ENCODE measurements at places on chromosomes 6 and 20.

GRCh38 chr6:43311666-43312065 is 3.0 kb upstream of the CRIP3 start:
- DNase-seq = no peak
- H3K4me3 ChIP-seq = no peak overlapping the region
- H3K27ac ChIP-seq = no peak overlapping the region
- no peaks in the 10 kb centered on the region for H3K36me3 ChIP-seq
- peaks cover 37% of the 10 kb centered on the region for H3K27me3 ChIP-seq

DNA sequence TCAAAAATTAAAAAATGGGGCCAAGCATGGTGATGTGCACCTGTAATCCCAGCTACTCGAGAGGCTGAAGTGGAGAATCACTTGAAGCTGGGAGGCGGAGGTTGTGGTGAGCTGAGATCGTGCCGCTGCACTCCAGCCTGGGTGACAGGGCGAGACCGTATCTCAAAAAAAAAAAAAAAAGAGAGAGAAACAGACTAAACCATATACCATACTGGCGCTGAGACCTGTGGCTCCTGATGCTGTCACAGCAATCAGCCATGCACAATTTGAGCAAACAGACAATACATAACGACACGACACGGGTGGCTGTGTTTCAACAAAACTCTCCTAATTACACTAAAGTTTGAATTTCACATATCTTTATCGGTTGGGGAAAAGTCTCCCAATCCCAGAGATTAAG is 14.9 kb upstream of the CBFA2T2 start:
- no peak for DNase-seq
- H3K27ac ChIP-seq = no peak overlapping the region
- no peak overlapping the region for H3K4me3 ChIP-seq
- H3K36me3 ChIP-seq = no peaks in the 10 kb centered on the region

- peaks cover 9% of the 10 kb centered on the region for H3K4me1 ChIP-seq
- no peaks in the 10 kb centered on the region for H3K36me3 ChIP-seq
- no peak overlapping the region for H3K4me3 ChIP-seq
- H3K27me3 ChIP-seq = no peaks in the 10 kb centered on the region
- H3K27ac ChIP-seq = peak overlapping the region; percentile 64
Observed at GRCh38 chr6:108779536-108780275, 68.5 kb upstream of the ARMC2 start.

DNA sequence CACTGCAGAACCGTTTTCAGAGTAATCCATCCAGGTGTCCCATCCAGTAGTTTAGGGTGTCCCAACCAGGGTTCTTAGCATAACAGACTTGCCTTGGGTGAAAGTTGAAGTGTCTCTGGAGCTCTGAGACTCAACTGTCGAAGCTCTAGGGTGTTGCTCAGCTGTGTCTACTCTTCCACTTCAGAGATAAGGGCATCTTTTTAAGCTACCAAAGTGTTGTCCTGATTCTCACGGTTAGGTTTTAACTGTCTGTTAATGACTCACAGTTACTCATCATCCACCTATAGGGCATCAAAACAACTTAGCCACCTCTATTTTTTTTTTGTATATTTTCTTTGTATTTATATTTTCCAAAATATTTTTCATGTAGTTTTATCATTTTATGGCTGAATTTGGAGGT is 36.9 kb upstream of the TBX18 start:
- H3K4me1 ChIP-seq = no peaks in the 10 kb centered on the region
- no peak overlapping the region for H3K4me3 ChIP-seq
- DNase-seq = no peak
- no peaks in the 10 kb centered on the region for H3K27me3 ChIP-seq

DNA sequence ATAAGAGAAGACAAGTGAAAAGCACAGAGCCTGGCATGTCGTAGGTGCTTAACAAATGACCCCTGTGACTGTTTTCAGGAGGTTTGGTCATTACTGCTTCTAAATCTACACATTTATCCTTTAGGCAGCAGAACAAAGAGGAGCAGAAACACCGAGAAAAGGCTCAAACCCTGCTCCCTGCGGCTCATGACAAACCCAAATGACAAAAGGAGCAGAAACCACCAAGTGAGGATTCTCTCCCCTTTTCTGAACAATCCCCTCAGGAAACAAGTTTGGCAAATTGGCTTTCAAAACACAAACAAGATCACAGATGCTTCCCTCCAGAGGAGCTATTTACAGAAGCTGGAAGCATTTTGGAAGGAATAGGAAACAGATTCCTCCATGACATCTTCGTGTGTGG is 15.8 kb upstream of the SIRPG start:
- H3K36me3 ChIP-seq = no peaks in the 10 kb centered on the region
- DNase-seq = no peak
- no peaks in the 10 kb centered on the region for H3K4me1 ChIP-seq
- no peak overlapping the region for H3K27ac ChIP-seq
- H3K27me3 ChIP-seq = peaks cover 8% of the 10 kb centered on the region
- no peak overlapping the region for H3K4me3 ChIP-seq

DNA sequence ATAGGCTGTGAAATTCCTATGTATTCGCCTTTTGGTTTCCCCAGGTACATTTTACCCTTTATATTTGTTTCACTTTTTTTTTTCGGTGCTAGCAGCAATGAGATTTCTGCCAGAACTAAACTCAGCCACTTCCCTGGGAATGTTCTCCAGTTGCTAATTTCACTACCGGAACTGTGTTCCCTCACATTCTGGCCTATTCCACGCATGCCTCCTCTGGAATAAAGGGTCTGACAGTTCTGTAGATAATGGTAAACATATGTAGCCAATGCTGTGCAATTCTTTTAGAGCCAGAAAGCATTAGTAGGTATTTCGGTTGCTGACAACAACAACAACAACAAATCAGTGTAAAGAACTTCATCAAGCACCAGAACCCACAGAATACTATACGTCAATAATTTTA is 96.1 kb upstream of the TBX18 start:
- H3K27me3 ChIP-seq = no peaks in the 10 kb centered on the region
- no peaks in the 10 kb centered on the region for H3K36me3 ChIP-seq
- DNase-seq = no peak
- H3K27ac ChIP-seq = no peak overlapping the region
- H3K4me1 ChIP-seq = no peaks in the 10 kb centered on the region

DNA sequence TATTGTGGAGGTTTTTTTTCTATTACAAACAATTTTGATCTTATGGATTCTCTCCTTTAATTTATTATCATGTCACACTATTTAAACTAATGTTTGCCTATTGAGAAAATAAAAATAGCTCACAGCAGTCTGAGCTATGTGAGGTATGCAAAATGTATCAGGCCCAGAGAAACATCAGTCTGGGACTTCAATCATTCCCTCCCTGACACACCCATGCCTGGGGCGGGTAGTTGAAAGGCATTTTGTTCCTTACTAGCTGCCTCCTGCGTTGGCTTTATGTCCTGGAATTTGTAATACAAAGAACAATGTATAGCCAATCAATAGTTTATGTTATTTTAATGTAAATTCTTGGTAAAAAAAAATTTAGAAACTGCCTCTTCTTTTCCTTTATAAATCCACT is 403.3 kb downstream of the EPM2A start:
- no peaks in the 10 kb centered on the region for H3K36me3 ChIP-seq
- H3K4me3 ChIP-seq = no peak overlapping the region
- no peaks in the 10 kb centered on the region for H3K4me1 ChIP-seq
- H3K27ac ChIP-seq = no peak overlapping the region
- peaks cover 2% of the 10 kb centered on the region for H3K27me3 ChIP-seq
- no peak for DNase-seq

GRCh38 chr6:144284783-144285547 is at the start of gene UTRN:
Gene UTRN, plus strand, starts transcription at chr6:144285335. Its CDS starts 6,494 bp downstream, at chr6:144291829.
- no peaks in the 10 kb centered on the region for H3K27me3 ChIP-seq
- H3K4me1 ChIP-seq = no peaks in the 10 kb centered on the region
- H3K4me3 ChIP-seq = peak within 1 kb of the TSS; percentile 67
- peak; percentile 79 for DNase-seq
- H3K36me3 ChIP-seq = no peaks in the 10 kb centered on the region

GRCh38 chr20:23583526-23583925 is 15.2 kb upstream of the CST9L start:
- no peak overlapping the region for H3K4me3 ChIP-seq
- H3K4me1 ChIP-seq = no peaks in the 10 kb centered on the region
- peaks cover 2% of the 10 kb centered on the region for H3K27me3 ChIP-seq
- no peak for DNase-seq
- no peaks in the 10 kb centered on the region for H3K36me3 ChIP-seq

DNA sequence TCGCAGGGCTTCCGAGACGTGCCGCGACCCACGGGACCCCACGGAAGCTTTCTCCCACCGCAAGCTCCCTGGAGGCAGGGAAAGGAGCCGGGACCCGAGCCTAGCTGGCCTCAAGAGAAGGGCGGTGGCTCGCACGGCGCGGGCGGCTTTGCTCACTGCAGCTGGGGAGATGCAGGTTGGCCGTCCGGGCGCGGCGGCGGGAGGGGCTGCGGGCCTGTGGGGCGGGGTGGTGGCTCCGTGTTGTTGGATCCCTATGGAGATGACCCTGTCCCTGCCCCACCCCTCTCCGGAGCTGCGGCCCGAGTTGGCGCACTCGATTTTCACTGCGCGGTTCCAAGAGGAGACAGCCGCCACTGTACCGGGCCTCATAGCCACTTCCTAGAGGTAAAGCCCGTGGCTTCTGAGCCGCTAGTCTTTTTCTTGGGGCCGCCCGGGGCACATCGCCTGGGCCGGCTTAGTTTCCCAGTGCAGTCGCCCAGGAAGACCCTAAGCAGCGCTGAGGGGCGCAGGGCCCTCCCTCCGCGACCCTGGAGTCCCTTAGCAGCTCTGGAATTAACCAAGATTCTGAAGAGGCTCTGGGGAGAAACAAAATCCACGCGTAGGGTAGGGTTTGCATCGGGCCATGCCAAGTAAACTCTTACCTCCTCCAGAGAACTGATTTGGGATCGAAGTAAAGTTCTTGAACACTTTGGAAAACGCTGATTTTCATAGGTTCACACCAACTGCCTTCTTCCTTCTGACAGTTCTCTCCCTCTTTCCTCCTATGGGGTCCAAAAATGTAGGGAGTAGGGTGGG is at the start of gene ECT2L:
ECT2L (plus strand) TSS at position 279 of the 795 bp plus-strand sequence. CDS start 17,188 bp downstream, outside the sequence.
- H3K36me3 ChIP-seq = peaks cover 4% of the 10 kb centered on the region
- no peak for DNase-seq
- H3K27ac ChIP-seq = no peak within 1 kb of the TSS
- peaks cover 2% of the 10 kb centered on the region for H3K4me1 ChIP-seq

GRCh38 chr6:110217266-110217665 is 37.0 kb downstream of the CDC40 start:
- peaks cover 5% of the 10 kb centered on the region for H3K4me1 ChIP-seq
- H3K4me3 ChIP-seq = no peak overlapping the region
- H3K36me3 ChIP-seq = peaks cover 18% of the 10 kb centered on the region

DNA sequence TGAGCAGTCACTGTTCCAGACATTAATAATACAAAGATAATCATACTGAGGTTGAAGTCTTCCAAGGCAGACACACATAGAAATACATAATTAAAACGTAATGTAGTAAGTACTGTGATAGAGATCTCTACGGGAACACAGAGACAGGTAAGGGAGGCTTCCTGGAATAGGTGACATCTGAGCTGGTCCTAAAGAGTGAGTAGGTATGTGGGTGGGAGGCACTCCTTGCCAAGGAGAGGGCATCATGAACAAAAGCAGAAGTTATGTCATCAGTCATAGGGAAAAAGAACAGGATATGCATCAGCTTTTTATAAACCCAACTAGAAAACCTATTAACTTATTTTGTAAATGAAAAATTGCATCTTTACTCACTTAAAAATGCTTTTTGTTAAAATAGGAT is 110.0 kb downstream of the MAP7 start:
- H3K4me1 ChIP-seq = no peaks in the 10 kb centered on the region
- H3K4me3 ChIP-seq = no peak overlapping the region
- no peak overlapping the region for H3K27ac ChIP-seq
- DNase-seq = no peak
- peaks cover 3% of the 10 kb centered on the region for H3K27me3 ChIP-seq
- no peaks in the 10 kb centered on the region for H3K36me3 ChIP-seq

- peaks cover 12% of the 10 kb centered on the region for H3K4me1 ChIP-seq
- H3K27ac ChIP-seq = no peak overlapping the region
- H3K4me3 ChIP-seq = no peak overlapping the region
- H3K27me3 ChIP-seq = no peaks in the 10 kb centered on the region
Observed at GRCh38 chr6:116409756-116410155, 39.0 kb downstream of the DSE start.

DNA sequence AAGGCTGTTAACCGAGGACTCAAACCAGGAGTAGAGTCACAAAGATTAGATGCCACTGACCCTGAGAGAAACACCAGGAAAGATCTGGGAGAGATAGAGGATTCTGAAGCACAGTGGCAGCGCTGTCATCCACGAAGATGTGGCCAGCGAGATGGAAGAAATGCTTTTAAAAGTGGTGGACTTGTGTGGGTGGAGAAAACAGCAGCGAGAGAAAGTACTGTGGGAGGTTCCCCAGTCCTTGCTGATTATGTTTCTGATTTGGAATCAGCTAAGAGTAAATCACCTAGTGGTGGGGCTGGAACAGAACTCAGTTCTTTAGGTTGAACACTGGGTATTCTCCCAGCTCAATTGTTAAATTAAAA is 435 bp upstream of the ZNF322 start:
- H3K36me3 ChIP-seq = peaks cover 6% of the 10 kb centered on the region
- 0 out of 2 replicates have a peak, but pooled peaks cover 2% of the 10 kb centered on the region for H3K4me1 ChIP-seq
- peak overlapping the region; percentile 87 for H3K4me3 ChIP-seq
- peak; percentile 33 for DNase-seq
- no peaks in the 10 kb centered on the region for H3K27me3 ChIP-seq
- H3K27ac ChIP-seq = peak overlapping the region; percentile 18

DNA sequence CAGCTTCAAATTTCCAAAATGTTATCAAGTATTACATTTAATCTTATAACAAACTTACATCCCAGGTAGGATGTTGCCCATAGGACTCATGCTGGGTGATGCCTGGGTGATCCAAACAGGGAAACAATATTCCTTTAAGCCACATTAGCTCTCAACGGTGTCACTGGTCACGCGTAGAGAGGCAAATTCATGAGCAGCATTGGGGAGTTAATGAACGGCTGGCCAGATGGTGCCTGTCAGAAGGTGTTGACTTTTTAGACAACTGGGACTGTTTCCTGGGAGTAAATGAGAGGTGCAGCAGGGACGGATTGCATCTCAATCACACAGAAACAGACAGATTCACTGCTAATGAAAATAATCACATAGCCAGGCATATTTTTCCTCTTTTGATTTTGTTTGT is 83.3 kb upstream of the ID4 start:
- DNase-seq = no peak
- no peaks in the 10 kb centered on the region for H3K36me3 ChIP-seq
- H3K27ac ChIP-seq = no peak overlapping the region
- peaks cover 6% of the 10 kb centered on the region for H3K4me1 ChIP-seq
- no peaks in the 10 kb centered on the region for H3K27me3 ChIP-seq

- H3K4me1 ChIP-seq = no peaks in the 10 kb centered on the region
Observed at GRCh38 chr20:13029687-13030375, 21.1 kb downstream of the SPTLC3 start.

DNA sequence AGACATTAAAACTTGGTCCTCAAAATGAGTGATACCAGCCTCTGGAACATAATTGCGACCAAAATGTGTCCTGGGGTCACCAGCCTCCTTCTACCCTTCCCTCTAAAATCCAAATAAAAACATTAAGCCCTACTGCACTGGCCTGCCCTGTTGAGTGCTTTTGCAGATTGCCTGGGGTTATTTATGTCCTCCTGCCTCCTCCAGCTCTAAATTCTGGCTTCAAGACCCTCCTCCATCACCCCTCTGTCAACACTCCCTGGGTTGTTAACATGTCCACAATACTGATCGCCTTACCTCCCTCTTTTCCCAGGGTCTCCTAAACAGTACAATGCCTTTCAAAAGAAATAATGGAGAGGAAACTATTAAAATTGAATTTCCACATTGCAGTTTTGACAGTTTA is 327.5 kb downstream of the NRN1 start:
- no peaks in the 10 kb centered on the region for H3K27me3 ChIP-seq
- DNase-seq = no peak
- H3K4me3 ChIP-seq = no peak overlapping the region
- no peaks in the 10 kb centered on the region for H3K36me3 ChIP-seq
- H3K27ac ChIP-seq = no peak overlapping the region

- no peaks in the 10 kb centered on the region for H3K36me3 ChIP-seq
- DNase-seq = no peak
- H3K27ac ChIP-seq = no peak overlapping the region
- peaks cover 5% of the 10 kb centered on the region for H3K27me3 ChIP-seq
Observed at GRCh38 chr6:38799529-38800184, 84.5 kb downstream of the DNAH8 start.
